NCI-H1417 (cell line): ENCODE measurements at places on chromosomes 12 and 14.

DNA sequence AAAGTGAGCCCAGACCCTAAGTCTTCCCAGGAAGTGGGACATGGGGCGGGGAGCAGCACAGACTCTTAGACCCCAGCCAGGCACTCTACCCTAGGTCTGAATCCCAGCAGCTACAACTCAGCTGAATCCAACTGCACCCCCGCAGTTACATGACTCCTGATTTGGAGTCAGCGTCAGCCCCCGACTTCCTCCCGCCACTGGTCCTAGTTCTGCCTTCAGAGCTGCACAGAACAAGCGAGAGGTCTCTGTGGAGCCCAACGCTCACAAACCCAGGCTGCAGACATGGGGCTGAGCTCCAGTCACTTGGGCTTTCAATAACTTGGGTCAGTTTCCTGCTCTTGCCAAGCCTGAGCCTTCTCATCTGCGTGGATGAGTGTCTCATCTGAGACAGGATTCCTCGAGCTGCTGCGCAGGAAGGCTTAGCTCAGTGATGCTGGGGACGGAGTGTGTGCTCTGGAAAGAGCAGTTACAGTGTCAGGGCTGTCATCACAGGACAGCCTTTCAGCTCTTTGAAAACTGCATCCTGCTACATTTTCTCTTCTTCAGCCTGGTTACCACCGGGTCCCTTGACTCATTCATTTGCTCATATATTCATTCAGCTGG lies 30.6 kb upstream of the NXPH4 start:
- DNase-seq: no peak

DNA sequence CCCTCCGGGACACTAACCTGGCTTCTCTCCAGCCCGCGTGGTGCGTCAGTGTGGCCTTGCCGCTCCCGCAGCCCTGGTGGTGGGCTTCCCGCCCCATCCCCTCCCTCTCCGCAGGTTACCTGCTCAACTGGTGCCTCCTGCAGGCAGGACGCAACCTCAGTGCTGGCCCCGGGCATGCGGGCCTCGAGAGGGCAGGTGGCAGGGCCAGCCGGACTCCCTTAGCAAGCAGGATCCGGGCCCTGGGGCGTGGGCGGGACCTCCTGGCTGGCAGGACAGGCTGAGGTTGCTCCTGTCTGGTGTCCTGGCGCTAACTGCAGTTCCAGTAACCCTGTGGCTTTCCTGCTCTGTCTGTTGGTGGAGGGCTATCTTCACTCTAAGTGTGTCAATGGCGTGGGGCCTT lies 8.6 kb upstream of the ADSS1 start:
- DNase-seq: no peak

GRCh38 chr14:102777711-102778337 lies 575 bp downstream of the TRAF3 start:
- peak; percentile 68 for DNase-seq

DNA sequence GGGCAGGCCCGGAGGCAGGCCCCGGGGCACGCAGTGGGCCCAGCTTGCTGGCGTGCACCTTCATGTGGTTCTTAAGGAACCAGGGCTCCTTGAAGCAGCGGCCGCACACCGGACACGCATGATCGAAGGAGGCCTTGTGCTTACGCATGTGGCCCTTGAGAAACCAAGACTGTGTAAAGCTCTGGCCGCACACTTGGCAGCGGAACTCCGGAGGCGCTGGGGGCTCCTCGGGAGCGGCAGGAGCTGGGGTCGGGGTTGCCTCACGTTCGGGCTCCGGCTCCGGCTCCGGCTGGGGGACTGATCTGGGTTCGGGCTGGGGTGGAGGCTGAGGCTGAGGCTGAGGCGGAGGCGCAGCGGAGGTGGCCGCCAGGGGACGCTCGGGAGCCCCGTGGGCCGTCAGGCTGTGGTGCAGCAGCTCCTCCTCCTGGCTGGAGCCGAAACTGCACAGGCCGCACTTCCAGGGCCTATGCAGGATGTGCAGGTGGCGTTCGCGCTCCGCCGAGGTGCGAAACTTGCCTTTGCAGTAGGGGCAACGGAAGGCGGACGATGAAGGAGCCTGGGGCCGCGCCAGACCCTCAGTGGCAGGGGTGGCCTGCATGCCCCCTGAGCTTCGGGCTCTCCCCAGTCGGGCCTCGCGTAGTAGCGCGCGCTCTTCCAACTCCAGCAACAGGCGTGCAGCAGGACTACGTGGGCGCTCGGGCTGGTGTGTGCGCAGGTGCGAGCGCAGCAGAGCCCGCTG lies 6.0 kb downstream of the ZNF219 start:
- DNase-seq: peak; percentile 11

- DNase-seq: no peak
Observed at GRCh38 chr12:127861406-127861805, 405.6 kb upstream of the TMEM132C start.

DNA sequence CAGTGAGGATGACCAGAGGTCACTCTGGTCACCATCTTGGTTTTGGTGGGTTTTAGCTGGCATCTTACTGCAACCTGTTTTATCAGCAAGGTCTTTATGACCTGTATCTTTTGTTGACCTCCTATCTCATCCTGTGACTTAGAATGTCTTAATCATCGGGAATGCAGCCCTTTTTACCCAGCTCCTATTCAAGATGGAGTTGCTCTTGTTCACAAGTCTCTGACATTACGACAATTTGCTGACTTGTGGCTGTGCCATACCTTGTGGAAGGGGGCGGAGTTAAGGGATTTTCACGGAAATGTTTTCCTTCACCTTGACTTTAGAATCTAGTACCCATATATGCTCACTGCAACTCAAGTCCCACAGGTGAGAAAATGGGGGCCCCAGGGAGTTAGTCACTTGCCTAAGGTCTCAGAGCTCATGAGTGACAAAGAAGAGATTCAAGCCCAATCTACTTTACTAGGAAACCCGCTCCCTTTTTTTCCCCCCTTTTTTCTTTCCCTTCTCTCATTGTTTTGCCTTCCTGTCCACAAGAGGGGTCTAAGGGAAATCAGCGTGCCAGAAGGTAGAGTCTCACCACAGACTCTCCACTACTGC lies 2.7 kb upstream of the MAP1LC3B2 start:
- no peak for DNase-seq

- DNase-seq: no peak
Observed at GRCh38 chr12:40499856-40500255, 192.4 kb upstream of the CNTN1 start.

- peak; percentile 42 for DNase-seq
Observed at GRCh38 chr12:116455540-116456329, 103.4 kb upstream of the MAP1LC3B2 start.

GRCh38 chr12:119176267-119177055 lies 2.3 kb upstream of the HSPB8 start:
- DNase-seq: peak; percentile 26

DNA sequence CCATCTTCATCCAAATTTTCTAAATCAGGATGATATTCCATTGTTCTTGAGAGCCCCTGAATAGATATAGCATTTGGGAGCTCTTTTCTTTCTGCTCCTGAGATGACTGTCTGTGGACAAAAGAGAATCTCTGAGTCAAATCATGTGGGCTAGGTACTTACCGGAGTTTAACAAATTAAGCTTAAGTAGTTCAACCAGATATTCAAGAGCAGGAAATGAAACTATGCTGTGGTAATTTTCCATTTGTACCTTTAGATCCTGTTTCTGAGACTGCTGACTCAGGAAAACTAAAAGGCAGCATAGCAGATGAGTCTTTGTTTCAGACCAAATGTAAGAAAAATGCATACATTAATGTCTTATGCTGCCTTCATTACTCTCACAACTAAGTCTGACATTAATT lies at the start of gene CLEC7A:
TSS of gene CLEC7A (minus strand) at position 158 of the 400 bp plus-strand sequence. CDS start at position 41, 117 bp downstream.
- peak; percentile 8 for DNase-seq

GRCh38 chr14:100677152-100677551 lies 49.5 kb upstream of the DLK1 start:
- no peak for DNase-seq

- DNase-seq: no peak
Observed at GRCh38 chr12:6367065-6367968, 8.0 kb downstream of the SCNN1A start.

- peak; percentile 11 for DNase-seq
Observed at GRCh38 chr12:27015730-27016076, 1.5 kb upstream of the TM7SF3 start.

- DNase-seq: no peak
Observed at GRCh38 chr12:94141892-94142291, 6.5 kb upstream of the PLXNC1 start.

DNA sequence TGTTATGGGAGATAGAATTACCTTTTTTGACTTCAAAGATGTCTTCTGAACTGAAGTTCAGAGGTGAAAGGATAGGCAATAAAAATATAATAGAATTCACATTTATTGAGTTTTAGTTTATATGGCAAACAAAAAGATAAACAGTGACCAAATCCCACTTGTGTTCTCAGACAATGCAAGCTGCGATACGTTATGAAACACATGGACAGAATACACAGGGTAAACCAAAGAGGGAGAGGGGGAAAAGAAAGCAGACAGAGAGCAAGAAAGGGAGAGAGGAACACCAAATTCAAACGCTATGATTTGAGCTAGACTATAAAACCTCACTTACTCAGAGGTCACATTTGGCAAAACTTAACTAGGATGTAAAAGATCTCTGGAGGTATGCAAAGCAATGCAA lies 238.2 kb upstream of the FLRT2 start:
- DNase-seq: no peak

- DNase-seq: no peak
Observed at GRCh38 chr12:8951744-8952143, 2.3 kb upstream of the M6PR start.

- DNase-seq: no peak
Observed at GRCh38 chr14:73221945-73222344, 15.4 kb upstream of the PAPLN start.

- no peak for DNase-seq
Observed at GRCh38 chr12:121489874-121490273, 90.0 kb downstream of the RNF34 start.

- DNase-seq: no peak
Observed at GRCh38 chr14:36981832-36982529, 190.4 kb downstream of the SLC25A21 start.

GRCh38 chr12:32532951-32533350 lies 133.6 kb downstream of the FGD4 start:
- DNase-seq: peak; percentile 82

GRCh38 chr12:31558521-31558920 lies 32.4 kb downstream of the DENND5B start:
- DNase-seq: no peak

GRCh38 chr12:3530548-3530947 lies 39.5 kb downstream of the PRMT8 start:
- DNase-seq: no peak

DNA sequence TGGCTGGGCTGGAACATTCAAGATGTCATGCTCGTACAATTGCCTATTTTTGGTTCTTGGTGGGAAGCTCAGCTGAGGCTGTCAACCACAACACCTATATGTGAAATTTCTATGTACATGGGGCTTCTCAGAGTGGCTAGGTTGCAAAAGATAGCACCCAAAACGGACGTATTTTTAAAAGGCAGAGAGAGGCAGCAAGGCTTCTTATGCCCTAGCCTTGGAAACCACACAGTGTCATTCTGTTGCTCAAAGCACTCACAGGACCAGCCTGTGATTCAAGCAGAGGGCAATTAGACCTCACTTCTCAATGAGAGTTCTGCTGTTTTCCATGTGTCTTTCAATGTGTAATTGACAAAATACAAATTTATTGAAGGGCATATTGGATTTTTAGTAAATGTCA lies 134.0 kb downstream of the GXYLT1 start:
- DNase-seq: peak; percentile 92

GRCh38 chr14:94656043-94656442 lies 43.9 kb downstream of the SERPINA3 start:
- no peak for DNase-seq

DNA sequence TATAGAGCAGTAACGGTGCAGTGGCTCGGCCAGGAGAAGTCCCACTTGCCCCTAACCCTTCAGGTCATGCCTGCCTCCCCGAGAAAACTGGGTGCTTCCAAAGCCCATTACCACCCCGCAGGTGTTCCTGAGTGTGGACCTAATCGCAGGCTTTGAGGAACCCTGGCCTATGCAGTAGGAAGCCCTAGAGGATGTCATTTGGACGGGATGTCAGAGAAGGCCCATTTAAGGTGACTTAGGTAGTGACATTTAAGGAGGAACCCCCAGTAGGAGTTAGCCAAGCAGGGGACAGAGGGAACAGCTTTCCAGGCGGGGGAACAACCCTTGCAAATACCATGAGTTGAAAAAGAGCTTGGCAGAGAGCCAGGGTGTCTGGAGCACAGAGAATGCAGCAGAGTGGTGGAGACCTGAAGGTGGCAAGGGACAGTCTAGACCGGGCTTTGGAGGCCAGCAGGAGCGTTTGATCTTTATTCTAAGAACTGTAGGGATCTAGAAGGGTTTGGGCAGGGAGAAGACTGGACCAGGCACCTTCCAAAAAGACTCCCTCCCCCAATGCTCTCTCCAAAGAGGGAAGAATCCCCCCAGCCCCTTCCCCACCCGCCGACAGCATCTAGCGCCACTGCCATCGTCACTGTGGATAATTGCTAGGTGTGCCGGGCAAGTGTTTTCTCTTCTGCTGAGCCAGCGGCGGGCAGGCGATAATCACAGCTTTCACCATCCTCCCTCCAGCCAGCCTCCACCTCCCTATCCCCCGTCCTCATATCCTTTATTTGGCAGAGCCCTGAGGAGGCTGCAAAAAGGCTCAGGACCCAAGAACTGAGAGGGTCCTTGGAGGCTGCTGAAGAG lies 33.3 kb upstream of the BEGAIN start:
- DNase-seq: no peak

GRCh38 chr12:25186788-25187402 lies 8.1 kb downstream of the DNAI7 start:
- DNase-seq: no peak

- DNase-seq: no peak
Observed at GRCh38 chr12:123050913-123051312, 70.4 kb downstream of the ARL6IP4 start.

GRCh38 chr14:23457587-23458445 lies 11.7 kb upstream of the NGDN start:
- DNase-seq: no peak

DNA sequence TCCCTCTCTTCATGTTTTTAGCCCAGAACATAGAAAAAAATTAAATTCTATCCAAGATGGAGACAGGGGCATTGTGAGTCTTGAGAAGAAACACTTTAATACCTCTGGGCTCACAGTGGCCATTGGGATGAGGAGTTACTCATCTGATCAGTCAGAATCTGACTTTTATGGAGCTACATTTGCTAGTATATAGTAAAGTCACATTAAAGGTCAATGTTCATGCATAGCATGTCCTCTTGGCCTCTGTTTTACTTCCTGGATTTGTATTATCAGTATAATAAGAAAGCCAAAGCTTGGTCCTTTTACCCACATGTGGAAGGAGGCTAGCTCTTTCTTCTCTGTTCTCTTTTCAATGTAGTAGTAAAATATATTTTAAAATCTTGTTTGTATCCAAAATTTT lies 93.6 kb upstream of the CNOT2 start:
- DNase-seq: no peak

DNA sequence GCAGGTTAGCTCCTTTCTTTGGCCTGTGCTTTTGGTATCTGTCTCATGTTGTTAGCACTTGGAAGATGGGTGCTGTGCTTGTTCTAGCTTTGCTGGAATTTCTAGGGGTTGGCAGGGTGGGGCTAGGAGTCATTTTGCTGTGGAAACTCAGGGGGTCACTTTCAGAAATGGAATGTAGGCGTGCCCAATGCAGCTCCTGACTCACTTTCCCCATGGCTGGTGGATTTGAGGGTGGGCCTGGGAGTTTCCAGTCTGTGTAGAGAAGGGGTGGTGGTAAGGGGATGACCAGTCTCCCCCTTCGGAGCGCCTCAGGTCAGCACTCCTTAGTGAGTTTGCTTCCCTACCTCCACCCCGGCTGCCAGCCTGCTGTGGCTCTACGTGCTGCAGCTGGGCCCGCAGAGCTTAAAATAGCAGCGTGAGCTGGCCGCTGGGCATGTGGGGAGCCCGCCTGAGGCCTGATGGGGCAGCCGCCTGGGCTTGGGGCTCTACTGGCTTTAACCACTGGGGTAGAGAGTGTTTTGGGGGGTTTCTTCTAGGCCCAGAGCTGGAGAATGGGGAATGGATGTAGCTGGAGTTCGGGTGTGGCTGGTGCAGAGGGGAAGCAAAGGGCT lies 108.2 kb downstream of the TSPAN9 start:
- peak; percentile 19 for DNase-seq
